ENCODE measurements at places on chromosomes 4 and X.

GRCh38 chrX:9337046-9337445 lies 127.8 kb upstream of the TBL1X start:
- no peak for DNase-seq

DNA sequence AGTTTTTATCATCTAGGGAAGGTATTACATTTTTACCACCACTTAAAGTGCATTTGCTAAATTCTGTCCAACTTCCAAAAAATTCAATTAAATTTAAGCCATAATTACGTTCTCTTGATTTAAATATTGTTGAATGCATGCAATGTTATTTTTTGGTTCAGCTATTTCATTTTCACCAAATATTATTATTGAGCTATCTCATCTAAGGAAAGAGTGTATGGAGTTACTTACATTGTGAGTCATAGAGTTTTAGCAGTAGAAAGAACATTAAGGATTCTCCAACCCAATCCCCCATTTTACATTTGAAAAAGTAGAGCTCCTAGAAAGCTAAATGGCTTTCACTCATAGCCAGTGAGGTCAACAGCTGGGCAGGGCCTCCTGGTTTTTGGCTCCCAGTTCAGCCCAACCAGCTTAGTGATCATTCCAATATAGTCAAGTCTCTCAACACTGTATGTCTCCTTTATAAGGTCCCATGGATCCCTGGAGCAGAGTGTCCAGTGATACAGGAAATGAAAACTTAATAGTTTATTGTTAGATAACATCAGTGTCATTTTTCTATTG lies 60.5 kb downstream of the NDNF start:
- no peak for DNase-seq

GRCh38 chr4:53128706-53129357 lies 237.0 kb downstream of the SCFD2 start:
- DNase-seq: no peak

- DNase-seq: no peak
Observed at GRCh38 chrX:42577936-42578470, 200.0 kb downstream of the PPP1R2C start.

GRCh38 chr4:11105715-11106114 lies 323.0 kb downstream of the HS3ST1 start:
- no peak for DNase-seq

DNA sequence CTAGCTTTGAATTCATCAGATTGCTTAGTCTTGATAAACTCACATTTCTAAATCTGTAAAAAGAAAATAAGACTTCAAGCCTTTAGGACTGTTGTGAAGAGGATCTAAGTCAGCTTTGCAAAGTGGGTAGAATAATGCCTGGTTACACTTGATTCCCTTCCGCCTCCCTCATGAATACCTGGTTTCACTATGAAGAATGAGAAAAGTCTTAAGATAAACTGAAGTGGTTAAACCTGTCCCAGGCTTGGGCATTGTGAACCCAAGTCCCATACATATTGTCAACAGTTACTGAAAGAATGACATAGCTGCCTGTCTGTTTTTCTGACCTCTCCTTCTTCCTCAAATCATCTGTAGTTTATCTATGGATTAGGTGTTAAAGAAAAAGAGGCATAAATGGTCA lies 16.7 kb upstream of the GBA3 start:
- DNase-seq: no peak

DNA sequence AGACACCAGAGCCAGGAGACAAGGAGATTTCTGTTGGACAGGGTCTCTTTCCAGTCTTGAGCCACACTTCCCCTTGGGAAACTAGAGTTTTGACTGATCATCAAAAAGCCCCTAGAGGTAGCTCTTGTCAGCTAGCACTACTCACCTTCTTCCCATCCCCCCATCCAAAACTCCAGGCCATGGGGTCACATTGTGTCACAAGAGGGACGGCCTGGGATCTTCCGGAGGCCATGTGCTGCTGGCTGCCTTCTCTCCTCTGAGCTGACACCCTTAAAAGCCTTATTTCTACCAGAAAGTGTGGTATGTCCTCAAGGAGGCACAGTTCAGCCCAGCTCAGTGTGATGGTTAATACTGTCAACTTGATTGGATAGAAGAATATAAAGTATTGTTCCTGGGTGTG lies 7.8 kb downstream of the PNMA3 start:
- no peak for DNase-seq

- peak; percentile 10 for DNase-seq
Observed at GRCh38 chr4:89797117-89797516, 39.8 kb downstream of the SNCA start.

DNA sequence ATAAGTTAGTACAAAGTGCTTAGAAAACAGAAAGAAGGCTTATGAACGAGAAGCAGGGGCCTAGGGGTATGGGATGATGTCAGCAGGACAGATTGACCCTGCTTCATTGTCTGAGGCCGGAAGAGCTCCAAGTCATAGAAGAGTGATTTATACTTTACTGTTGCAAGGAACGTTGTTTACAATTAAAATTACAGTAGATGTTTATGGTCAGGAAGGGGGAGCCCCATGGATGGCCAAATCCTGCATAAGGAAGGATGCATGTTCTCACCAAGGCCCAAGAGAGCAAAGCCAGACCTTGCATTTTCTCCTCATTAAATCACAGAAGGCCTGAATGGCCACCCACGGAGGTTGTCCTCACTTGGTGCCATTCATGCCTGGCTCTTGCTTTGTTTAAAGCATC lies 115.3 kb downstream of the LDB2 start:
- DNase-seq: no peak

DNA sequence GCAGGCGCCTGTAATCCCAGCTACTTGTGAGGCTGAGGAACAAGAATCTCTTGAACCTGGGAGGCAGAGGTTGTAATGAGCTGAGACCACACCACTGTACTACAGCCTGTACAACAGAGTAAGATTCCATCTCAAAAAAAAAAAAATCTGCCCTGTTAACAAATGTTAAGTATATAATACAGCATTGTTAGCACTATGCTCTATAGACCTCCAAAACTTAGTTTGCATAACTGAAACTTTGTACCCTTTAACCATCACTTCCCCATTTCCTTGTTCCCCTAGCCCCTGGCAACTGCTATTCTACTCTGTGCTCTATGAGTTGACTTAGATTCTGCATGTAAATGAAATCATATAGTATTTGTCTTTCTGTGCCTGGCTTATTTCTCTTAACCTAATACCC lies 76.7 kb downstream of the TAB3 start:
- no peak for DNase-seq

GRCh38 chrX:15781961-15782699 lies 8.2 kb upstream of the ZRSR2 start:
- no peak for DNase-seq

- DNase-seq: no peak
Observed at GRCh38 chrX:135741192-135741715, 26.7 kb downstream of the CT45A3 start.

DNA sequence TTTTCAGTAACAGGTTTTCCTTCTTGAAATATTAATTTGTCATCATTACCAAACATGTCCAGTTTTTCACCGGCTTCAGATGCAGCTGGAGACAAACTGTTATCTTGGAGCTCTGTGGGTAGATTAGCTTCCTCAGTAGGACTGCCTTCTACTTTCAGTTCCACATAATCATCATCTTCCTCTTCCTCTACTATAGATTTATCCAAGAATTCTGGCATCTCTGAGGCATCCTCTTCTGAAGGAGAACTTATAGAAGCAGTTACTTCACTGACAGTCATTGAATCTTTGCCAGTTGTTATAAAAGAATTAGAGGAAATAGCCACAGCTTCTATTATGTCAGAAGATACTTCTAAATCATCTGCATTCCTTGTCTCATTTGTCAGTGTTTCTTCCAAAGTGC lies 162.9 kb downstream of the LRBA start:
- no peak for DNase-seq

DNA sequence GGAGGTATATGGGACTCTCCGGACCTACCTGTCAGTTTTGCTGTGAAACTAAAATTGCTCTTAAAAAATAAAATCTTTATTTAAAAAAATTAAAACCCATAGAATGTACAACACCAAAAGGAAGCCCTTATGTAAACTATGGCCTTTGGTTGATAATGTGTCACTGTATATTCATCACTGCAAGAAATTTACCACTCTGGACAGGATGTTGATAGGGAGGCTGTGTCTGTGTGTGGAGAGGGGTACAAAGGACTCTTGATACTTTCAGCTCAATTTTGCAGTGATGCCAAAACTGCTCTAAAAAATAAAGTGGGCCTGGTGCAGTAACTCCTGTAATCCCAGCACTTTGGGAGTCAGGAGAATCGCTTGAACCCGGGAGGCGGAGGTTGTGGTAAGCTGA lies 2.9 kb upstream of the ZMYM3 start:
- no peak for DNase-seq

GRCh38 chr4:148653681-148654080 lies 211.5 kb upstream of the NR3C2 start:
- no peak for DNase-seq

Data from RWPE1 (cell line).